ENCODE measurements at places on chromosomes 5 and 9. TPM values are rescaled to one million over a fixed set of nuclear protein-coding genes. Genes with fewer than 3 reads are reported as not detected.

DNA sequence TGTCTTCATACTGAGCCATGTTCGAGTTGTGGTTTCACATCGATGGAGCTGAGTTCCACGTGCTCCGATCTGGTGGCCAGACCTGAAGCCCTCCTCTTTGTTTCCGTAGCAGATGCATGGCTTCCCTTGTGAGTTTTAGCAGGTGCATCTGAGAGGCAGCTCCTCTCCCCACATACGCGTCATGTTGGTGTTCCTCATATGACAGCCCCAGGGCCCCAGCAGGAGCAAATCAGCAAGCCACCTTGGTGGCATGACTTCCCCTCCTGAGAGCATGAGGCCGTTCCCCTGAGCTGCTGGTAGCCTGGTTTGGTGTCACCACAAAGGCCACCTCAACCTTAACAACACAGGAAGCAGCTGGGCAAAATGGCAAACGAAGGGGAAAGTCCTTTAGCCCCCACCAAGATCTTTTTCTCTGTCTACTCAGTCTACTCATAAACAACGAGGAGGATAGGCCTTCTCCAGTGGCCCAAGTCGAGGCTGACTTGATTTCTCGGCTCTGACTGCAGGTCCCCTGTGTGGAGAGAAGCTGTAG is 5.9 kb downstream of the CYFIP2 start:
- H3K27me3 ChIP-seq: no peaks in the 10 kb centered on the region
- peaks cover 74% of the 10 kb centered on the region for H3K4me1 ChIP-seq
- peaks cover 28% of the 10 kb centered on the region for H3K36me3 ChIP-seq
- peak overlapping the region; percentile 8 for H3K4me3 ChIP-seq
- peak overlapping the region; percentile 81 for H3K27ac ChIP-seq

Gene PCDHB8
- not detected for total RNA-seq

- H3K36me3 ChIP-seq: no peaks in the 10 kb centered on the region
- no peak overlapping the region for H3K4me3 ChIP-seq
- H3K4me1 ChIP-seq: no peaks in the 10 kb centered on the region
- H3K27ac ChIP-seq: no peak overlapping the region
- no peaks in the 10 kb centered on the region for H3K27me3 ChIP-seq
- DNase-seq: no peak
Measured at GRCh38 chr5:124630767-124631704, 115.4 kb downstream of the ZNF608 start.

Gene LIFR
- total RNA-seq: 0.45 TPM

DNA sequence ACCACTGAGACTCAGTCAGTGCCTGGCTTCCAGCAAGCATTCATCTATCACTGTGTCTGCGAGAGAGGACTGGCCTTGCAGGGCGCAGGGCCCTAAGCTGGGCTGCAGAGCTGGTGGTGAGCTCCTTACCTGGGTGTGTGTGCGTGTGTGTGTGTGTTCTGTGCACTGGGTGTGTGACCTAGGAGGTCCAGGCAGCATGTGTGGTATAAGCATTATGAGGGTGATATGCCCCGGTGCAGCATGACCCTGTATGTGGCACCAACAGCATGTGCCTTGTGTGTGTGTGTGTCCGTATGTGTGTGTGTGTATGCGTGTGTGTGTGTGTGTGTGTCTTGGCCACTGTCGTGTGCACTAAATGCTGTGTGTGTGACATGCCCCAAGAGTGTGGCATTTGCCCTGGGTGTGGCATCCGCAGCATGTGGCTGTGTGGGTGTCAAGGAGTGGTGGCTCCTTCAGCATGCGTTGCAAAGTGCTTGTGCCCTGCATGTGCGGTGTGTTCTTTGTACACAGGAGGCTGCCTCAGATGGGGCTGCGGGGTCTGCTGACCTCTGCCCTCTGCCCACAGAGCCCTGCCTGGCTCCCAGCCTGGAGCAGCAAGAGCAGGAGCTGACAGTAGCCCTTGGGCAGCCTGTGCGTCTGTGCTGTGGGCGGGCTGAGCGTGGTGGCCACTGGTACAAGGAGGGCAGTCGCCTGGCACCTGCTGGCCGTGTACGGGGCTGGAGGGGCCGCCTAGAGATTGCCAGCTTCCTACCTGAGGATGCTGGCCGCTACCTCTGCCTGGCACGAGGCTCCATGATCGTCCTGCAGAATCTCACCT is 3.3 kb downstream of the FGFR4 start:
- peaks cover 15% of the 10 kb centered on the region for H3K4me1 ChIP-seq
- no peak overlapping the region for H3K4me3 ChIP-seq
- peaks cover 5% of the 10 kb centered on the region for H3K27me3 ChIP-seq

DNA sequence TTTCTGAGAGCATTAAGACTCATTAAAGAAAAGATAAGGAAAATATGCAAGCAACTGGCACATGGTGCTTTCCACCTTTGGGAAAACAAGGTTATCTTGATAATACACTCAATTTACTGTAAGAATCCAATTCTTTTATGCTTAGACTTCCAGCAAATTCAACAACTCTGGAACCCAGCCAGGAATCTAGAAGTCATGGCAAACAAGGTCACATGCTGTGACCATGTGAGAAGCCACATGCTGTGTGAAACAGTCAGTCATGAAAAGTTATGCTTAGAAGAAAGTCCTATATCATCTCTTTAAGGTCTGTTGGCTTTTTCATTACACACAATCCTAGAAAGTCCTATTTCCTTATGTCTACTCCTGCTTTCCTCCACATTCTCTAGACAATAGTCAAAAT is 581.8 kb upstream of the C9orf72 start:
- no peak for DNase-seq
- no peak overlapping the region for H3K4me3 ChIP-seq
- no peaks in the 10 kb centered on the region for H3K4me1 ChIP-seq
- H3K36me3 ChIP-seq: no peaks in the 10 kb centered on the region
- no peak overlapping the region for H3K27ac ChIP-seq

DNA sequence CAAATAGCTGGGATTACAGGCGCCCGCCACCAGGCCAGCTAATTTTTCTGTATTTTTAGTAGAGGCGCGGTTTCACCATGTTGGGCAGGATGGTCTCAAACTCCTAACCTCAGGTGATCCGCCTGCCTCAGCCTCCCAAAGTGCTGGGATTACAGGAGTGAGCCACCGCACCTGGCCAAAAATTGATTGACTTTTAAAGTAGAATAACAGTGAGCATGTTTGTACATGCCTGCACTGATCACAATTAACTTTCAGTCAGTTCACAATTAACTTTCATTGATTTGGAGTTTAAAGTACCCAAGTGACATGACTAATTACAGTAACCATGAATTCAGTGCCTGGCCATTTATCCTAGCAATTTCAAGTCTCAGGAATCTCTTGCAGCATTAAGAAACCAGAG is 61.3 kb downstream of the ANKH start:
- peaks cover 5% of the 10 kb centered on the region for H3K36me3 ChIP-seq
- DNase-seq: no peak
- H3K4me1 ChIP-seq: peaks cover 48% of the 10 kb centered on the region
- peak overlapping the region; percentile 26 for H3K4me3 ChIP-seq
- H3K27ac ChIP-seq: peak overlapping the region; percentile 3

DNA sequence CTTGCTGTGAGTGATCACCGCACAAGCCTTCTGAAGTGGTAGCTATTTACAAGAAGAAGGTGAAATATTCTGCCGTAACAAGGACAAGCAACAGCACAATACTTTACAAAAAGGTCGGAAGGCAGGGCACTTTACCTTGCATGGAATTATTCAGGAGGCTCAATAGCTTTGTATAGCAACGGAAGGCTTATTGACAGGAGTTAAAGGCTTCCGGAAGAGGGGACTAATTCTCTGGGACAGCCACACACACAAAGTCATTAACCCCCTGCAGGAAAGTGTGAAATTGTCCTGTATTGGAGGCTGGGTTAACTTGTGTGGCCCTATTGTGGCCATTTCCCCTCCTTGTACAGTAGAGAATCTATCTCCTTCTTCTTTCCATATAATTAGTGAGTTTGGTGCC is 199.3 kb upstream of the SEMA6A start:
- no peak overlapping the region for H3K4me3 ChIP-seq
- H3K27me3 ChIP-seq: no peaks in the 10 kb centered on the region
- no peaks in the 10 kb centered on the region for H3K4me1 ChIP-seq
- DNase-seq: no peak
- H3K36me3 ChIP-seq: no peaks in the 10 kb centered on the region

GRCh38 chr5:106849266-106849665 is 821.5 kb downstream of the EFNA5 start:
- H3K27ac ChIP-seq: no peak overlapping the region
- H3K36me3 ChIP-seq: no peaks in the 10 kb centered on the region
- no peak for DNase-seq
- no peaks in the 10 kb centered on the region for H3K4me1 ChIP-seq
- H3K4me3 ChIP-seq: no peak overlapping the region

GRCh38 chr5:65341835-65342234 is 139.9 kb downstream of the ADAMTS6 start:
- H3K36me3 ChIP-seq: no peaks in the 10 kb centered on the region
- H3K4me1 ChIP-seq: no peaks in the 10 kb centered on the region
- DNase-seq: no peak
- H3K27me3 ChIP-seq: no peaks in the 10 kb centered on the region
- H3K27ac ChIP-seq: no peak overlapping the region
